ENCODE measurements at places on chromosomes 7 and 10. TPM values are rescaled to one million over a fixed set of nuclear protein-coding genes. Genes with fewer than 3 reads are reported as not detected.

DNA sequence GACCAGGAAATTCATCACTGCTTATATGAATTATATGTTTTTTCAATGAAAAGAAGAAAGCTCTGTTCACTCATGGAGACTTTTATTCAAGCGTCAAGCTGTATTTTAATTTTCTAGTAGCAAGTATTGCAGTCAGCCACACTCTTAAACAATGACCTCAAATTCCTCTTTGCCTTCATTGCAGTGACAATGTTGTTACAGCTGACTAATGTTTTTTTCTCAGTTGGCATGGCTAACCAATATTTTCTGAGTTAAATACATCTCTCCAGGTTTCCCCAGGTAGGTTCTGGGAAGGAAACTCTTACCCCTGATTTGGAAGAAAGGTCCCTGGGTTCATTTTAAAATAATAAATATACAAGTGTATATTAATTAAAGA lies 241.5 kb downstream of the WDR11 start:
- no peak for DNase-seq

ALOX5 gene
- 13.2 TPM for total RNA-seq

DNA sequence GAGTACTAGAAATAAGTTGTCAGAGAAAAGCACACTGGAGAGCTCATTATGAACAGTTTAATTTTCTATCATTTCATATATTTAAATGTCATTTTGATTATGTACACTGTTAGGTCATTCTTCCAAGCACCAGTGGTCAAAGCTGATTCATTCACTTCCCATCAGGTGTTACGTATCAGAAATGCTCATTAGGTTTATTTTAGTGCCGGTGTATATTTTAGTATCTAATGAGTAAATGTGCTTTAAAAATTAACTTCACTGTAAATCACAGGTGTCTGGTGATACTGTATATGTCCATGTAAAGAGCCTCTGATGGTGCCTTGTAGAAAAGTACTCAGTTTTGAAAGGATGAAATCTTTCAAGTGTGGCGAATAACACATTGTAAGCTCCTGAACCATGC lies 3.5 kb downstream of the DMTF1 start:
- DNase-seq: no peak

C10orf62 gene
- total RNA-seq: not detected

DNA sequence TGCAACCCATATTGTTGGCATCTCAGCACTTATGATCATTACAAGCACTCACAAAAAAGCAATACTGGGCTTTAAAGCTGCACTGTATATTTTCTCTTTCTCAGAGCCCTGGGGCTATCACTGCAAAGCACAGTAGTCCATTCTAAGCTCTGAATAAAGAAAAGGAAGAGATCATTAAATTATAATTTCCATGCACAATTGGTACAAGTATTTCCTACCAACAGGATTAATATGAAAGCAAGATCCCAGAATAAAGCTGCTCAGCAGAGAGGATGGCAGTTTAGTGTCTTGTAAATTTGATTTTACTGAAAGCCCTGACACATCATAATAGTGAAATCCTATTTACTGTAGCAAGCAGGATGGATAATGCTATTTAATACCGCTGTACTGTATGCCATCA lies 205.3 kb downstream of the CHCHD3 start:
- DNase-seq: no peak

AGAP5 gene
- 3.6 TPM for total RNA-seq

Measured in suprapubic skin (tissue), 4 donors.